Left ventricle myocardium inferior (tissue), 1 donor: ENCODE measurements at places on chromosomes 12 and 14. TPM values are rescaled to one million over a fixed set of nuclear protein-coding genes. Genes with fewer than 3 reads are reported as not detected.

FGF23 gene
- not detected for total RNA-seq

FKBP11 gene
- total RNA-seq: 4.3 TPM

TMEM229B gene
- total RNA-seq: 1.4 TPM

SLC5A8 gene
- total RNA-seq: not detected

DNA sequence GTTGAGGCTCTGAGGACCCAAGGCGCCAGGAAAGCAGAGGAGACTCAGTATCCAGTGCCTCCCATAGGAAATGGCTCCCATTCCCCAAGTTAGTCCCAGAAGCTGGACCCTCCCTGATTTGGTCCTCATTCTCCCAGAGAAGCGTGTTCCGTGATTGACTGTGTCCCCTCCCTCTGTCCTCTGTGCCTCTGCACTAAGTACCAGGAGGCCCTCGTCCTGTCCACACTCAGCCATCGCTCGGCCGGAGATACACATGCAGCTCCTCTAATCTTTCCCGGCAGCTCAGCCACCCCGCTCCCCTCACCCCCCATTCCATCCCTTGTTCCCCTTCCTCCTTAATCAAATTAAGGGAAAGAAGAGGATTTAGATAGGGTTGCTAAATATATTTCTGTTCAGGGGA, 28.3 kb upstream of the ATP2A2 start:
- DNase-seq: peak; percentile 83

GRCh38 chr14:68718023-68718990, 74.6 kb downstream of the ZFP36L1 start:
- no peak for DNase-seq

GRCh38 chr12:29695800-29696199, 87.9 kb downstream of the TMTC1 start:
- DNase-seq: no peak
